Caco-2 (cell line): ENCODE measurements at places on chromosomes 5 and 9.

GRCh38 chr5:176153741-176154140 is 84.5 kb upstream of the SIMC1 start:
- H3K27me3 ChIP-seq, result no peaks in the 10 kb centered on the region
- H3K36me3 ChIP-seq, result no peaks in the 10 kb centered on the region
- DNase-seq, result no peak
- no peak overlapping the region for H3K27ac ChIP-seq

DNA sequence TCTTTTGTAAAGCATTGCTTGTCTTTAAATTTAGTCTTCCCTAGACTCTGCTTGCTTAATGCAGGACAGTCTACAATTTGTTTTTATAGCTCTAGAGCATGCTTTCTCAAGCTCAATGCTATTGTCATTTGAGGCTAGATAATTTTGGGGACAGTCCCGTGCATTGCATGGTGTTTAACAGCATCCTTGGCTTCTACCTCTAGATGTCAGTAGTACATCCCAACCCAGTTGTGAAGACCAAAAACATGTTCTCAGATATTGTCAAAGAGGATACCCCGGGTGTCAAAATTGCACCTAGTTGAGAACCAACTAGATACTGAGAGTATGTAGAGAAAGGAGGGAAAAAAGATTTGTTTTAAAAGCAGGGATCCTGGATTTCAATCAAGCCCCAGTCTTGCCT is 277.5 kb downstream of the CEMIP2 start:
- H3K4me3 ChIP-seq, result no peak overlapping the region
- no peaks in the 10 kb centered on the region for H3K36me3 ChIP-seq
- no peak for DNase-seq
- H3K4me1 ChIP-seq, result no peaks in the 10 kb centered on the region

DNA sequence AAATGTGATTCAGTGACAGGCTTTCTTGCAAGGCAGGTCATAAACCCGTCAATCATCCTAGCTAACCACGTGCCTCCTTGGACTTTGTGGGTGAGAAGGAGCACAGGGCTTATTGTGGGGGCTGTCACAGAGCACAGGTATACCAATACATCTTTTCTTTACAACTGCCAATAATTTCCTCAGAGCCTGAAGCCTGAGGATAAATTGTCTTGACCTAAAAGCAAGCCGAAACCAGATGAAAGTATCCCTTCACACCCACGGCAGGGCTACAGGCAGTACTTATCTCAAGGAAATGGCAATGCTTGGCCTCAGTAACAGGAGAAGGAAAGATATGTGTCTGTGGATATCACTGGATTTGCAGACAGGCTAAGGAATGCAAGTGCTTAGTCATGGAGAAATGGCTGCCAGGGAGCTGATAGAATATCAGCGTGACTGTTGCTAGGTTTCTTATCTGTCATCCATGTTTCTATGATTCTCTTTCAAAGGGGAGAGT is 90.3 kb upstream of the ZNF366 start:
- no peaks in the 10 kb centered on the region for H3K27me3 ChIP-seq
- H3K4me3 ChIP-seq, result no peak overlapping the region
- H3K36me3 ChIP-seq, result no peaks in the 10 kb centered on the region
- H3K27ac ChIP-seq, result peak overlapping the region; percentile 78
- DNase-seq, result peak; percentile 55

GRCh38 chr5:73150876-73151275 is 22.1 kb upstream of the TMEM174 start:
- no peak overlapping the region for H3K27ac ChIP-seq
- H3K4me1 ChIP-seq, result no peaks in the 10 kb centered on the region
- no peaks in the 10 kb centered on the region for H3K27me3 ChIP-seq

DNA sequence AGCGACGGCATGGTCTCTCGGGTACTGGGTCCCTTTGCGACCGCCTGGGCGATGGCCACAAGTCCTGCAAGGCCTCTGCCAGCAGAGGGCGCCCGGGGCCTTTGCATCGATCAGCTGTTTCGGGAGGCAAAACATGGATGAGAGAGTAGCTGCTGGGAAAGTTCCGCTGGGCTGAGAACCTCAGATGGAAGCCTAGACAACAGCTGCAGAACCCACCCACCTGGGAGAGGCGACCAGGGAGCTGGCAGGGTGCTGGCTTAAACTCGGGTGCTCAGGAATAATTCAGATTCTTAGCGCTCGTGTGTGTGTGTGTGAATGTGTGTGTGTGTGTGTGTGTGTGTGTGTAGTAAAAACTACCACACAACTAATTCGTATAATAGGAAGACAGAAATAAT is 50.0 kb downstream of the TRIM32 start:
- no peak overlapping the region for H3K27ac ChIP-seq
- H3K27me3 ChIP-seq, result no peaks in the 10 kb centered on the region
- peak; percentile 85 for DNase-seq
- H3K4me1 ChIP-seq, result no peaks in the 10 kb centered on the region

GRCh38 chr5:133934822-133935666 is 33.4 kb downstream of the C5orf15 start:
- H3K4me3 ChIP-seq, result no peak overlapping the region
- H3K4me1 ChIP-seq, result peaks cover 22% of the 10 kb centered on the region
- H3K27me3 ChIP-seq, result no peaks in the 10 kb centered on the region
- no peaks in the 10 kb centered on the region for H3K36me3 ChIP-seq
- DNase-seq, result no peak

GRCh38 chr5:133610489-133611356 is 1.6 kb downstream of the FSTL4 start:
- peak overlapping the region; percentile 22 for H3K4me3 ChIP-seq
- no peak overlapping the region for H3K27ac ChIP-seq
- H3K4me1 ChIP-seq, result peaks cover 14% of the 10 kb centered on the region
- DNase-seq, result peak; percentile 87
- H3K27me3 ChIP-seq, result peaks cover 4% of the 10 kb centered on the region

GRCh38 chr5:74326571-74327338 is 313.8 kb downstream of the ENC1 start:
- H3K4me1 ChIP-seq, result peaks cover 32% of the 10 kb centered on the region
- no peaks in the 10 kb centered on the region for H3K36me3 ChIP-seq
- peak; percentile 88 for DNase-seq
- H3K27me3 ChIP-seq, result no peaks in the 10 kb centered on the region
- no peak overlapping the region for H3K4me3 ChIP-seq

DNA sequence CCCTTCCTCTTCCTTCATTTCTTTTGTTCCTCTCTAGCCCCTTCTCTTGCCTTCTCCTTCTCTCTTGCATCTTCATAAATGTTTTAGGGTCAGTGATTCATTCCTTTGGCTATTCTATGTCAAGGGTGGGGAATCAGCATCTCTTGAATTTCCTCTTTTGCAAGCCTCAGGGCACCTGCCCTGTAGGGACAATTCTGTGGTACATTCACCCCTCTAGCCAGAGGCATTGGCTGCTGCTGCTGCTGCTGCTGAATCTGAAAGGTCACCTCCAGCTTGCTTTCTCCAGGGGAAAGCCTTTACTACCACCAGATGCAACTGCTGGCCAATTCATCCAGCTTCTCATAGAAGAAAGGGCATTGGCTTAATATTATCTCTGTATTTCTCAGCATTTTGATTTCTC is 87.3 kb downstream of the INSYN2B start:
- no peaks in the 10 kb centered on the region for H3K36me3 ChIP-seq
- DNase-seq, result no peak
- no peaks in the 10 kb centered on the region for H3K4me1 ChIP-seq
- no peaks in the 10 kb centered on the region; the same call in 1 of the 2 replicates for H3K27me3 ChIP-seq
- H3K27ac ChIP-seq, result no peak overlapping the region

- H3K36me3 ChIP-seq, result no peaks in the 10 kb centered on the region
- no peaks in the 10 kb centered on the region for H3K27me3 ChIP-seq
- H3K4me1 ChIP-seq, result no peaks in the 10 kb centered on the region
- no peak overlapping the region for H3K27ac ChIP-seq
These were observed 79.4 kb downstream of the PHF2 start for GRCh38 chr9:93655621-93656425.

GRCh38 chr5:41181691-41182564 is 31.4 kb downstream of the C6 start:
- peak overlapping the region; percentile 20 for H3K27ac ChIP-seq
- H3K36me3 ChIP-seq, result no peaks in the 10 kb centered on the region
- H3K4me3 ChIP-seq, result no peak overlapping the region
- peaks cover 25% of the 10 kb centered on the region for H3K4me1 ChIP-seq

GRCh38 chr9:104970271-104970987 is 42.5 kb upstream of the ABCA1 start:
- peaks cover 29% of the 10 kb centered on the region for H3K4me1 ChIP-seq
- no peaks in the 10 kb centered on the region for H3K36me3 ChIP-seq
- H3K27ac ChIP-seq, result no peak overlapping the region
- DNase-seq, result no peak

DNA sequence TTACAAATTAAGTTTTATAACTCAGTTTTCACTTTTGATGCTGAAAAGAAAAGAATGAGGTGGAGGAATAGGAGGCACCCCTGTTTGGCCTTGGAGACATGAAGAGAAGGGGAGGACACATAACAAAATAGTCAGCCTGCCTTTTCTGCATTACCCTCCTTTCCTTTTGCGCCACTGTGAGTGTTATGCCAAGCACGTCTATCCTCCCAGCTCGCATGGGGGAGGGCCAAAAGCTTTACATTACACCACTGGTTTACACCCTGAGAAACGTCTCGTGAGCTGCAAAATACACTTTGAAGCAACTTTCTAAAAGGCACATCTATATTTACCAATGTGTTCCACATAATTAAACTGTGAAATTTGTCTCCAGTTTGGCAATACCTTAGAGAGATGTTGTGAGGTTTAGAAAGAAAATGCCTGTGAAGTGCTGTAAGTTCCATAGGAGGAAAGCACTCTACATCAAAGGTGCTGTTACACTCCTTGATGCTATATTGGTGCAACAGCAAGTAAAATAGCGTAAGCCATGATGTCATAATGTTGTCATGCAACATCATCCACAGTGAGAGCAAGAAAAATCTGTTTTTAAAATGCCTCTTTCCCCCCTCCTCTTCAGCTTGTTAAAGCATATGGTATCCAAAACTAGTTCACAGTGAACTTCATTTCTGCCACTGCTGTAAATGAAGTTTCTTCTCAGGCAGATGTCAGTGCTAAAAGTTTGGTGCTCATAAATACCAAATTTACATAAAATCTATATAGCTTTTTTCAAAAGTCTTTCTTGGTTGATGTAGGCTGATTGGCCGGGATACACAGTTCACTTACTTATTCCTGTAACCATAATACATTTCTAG is 50.3 kb downstream of the CETN3 start:
- H3K4me3 ChIP-seq, result no peak overlapping the region
- no peaks in the 10 kb centered on the region for H3K27me3 ChIP-seq
- H3K36me3 ChIP-seq, result no peaks in the 10 kb centered on the region

GRCh38 chr5:172540099-172540870 is 86.0 kb upstream of the SH3PXD2B start:
- no peaks in the 10 kb centered on the region for H3K4me1 ChIP-seq
- DNase-seq, result no peak
- no peaks in the 10 kb centered on the region for H3K27me3 ChIP-seq
- H3K27ac ChIP-seq, result no peak overlapping the region
- H3K4me3 ChIP-seq, result no peak overlapping the region

DNA sequence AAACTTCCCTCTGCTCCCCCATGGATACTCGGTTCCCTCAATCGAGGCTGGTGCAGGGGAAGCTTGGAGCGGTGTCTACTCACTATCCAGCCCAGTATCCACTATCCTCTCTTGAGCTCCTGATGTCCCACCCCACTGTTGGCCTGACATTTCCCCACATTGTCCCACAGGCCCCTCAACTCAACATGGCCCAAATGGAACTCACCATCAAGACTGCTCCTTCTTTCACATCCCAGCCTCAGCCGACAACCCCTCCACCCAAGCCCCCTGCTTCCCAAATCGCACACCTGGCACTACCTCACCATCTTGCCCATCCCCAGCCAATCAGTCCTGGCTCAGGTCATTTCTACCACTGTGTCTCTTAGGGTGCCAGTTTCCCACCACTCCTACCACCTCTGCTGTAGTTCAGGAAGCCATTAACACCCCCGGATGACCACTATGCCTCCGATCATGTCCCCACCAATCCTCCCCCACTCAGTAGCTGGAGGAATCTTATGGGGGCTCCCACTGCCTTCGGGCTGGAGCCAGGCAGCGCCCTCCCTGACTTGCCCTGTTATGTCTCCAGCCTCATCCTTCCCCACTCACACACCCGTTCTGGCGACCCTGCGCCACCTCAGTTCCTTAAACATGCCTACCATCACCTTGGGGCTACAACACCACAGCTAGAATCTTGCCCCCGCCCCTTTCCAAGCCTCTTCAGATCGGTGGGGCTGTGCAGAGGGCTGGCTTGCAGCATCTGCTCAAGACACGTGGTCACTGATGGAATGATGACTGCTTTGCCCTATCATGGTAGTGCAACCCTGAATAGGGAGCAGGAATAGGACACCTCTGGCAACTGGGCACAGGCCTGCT is 273.6 kb downstream of the FSTL4 start:
- H3K27me3 ChIP-seq, result no peaks in the 10 kb centered on the region
- no peak overlapping the region for H3K27ac ChIP-seq
- no peak overlapping the region for H3K4me3 ChIP-seq
- DNase-seq, result no peak
- H3K4me1 ChIP-seq, result peaks cover 6% of the 10 kb centered on the region; the same call in 1 of the 2 replicates

DNA sequence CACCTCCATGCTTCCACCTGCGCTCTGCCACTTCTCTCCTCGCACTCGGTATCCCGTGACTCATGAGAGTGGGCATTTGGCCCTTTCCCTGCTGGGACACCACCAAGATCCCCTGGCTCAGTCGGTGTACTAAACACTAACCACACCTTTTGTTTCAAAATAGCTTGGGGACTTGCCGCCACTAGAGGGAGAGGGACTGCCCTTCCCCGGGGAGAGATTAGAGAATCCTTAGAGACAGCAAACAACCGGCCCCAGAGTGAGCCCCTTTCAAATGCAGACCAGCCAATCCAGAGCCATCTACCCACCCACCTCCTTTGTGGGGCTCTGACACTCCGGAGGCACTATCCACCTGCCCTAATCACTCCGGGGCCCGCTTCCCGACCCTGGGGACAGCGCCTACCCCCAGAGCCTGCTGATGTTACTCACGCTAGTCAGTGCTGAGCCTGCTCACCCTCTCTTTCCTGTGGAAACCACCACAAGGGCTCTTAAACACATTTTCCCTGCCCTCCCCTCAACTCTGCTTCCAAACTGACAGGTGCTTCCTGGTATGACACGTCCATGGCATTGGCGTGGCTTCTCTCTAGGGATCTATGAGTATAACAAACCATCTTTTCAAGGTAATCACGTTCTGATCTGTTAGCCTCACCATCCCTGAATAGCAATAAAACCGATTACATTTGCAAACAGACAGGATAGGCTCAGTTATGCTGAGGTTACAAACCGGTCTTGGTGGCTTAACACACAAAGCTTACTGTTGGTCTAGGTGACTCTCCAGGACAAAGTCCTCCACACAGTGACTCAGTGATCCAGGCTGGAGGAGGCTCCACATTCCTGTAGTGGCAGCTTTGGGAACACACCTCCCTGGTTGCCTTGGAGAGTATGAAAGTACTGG is 180.1 kb upstream of the MVB12B start:
- peak; percentile 89 for DNase-seq
- H3K27ac ChIP-seq, result peak overlapping the region; percentile 97
- peaks cover 23% of the 10 kb centered on the region for H3K4me1 ChIP-seq
- H3K27me3 ChIP-seq, result no peaks in the 10 kb centered on the region
- H3K4me3 ChIP-seq, result peak overlapping the region; percentile 28
